T-helper 17 cell (primary cell): ENCODE measurements at places on chromosomes 2 and 18.

GRCh38 chr2:64315291-64315960, 138.5 kb upstream of the LGALSL start:
- DNase-seq, result no peak

DNA sequence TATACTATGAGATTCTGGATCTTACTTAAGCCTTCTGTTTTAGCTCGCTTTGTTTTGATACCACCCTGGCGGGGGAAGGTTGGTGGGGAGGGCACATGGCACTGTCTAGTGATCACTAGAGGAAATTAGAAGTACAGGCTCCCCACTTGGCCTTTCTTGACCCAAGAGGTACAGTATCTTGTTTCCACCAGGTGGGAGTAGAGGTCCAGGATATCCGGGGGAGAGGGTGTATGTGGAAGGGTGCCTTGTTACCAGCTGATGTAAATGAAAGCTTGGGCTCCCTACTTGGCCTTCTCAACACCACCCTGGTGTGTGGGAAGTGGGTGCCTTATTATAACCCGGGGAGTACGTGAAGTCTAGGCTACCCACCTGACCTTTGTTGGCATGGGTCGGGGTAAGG, 7.5 kb downstream of the GALNT1 start:
- no peak for DNase-seq

DNA sequence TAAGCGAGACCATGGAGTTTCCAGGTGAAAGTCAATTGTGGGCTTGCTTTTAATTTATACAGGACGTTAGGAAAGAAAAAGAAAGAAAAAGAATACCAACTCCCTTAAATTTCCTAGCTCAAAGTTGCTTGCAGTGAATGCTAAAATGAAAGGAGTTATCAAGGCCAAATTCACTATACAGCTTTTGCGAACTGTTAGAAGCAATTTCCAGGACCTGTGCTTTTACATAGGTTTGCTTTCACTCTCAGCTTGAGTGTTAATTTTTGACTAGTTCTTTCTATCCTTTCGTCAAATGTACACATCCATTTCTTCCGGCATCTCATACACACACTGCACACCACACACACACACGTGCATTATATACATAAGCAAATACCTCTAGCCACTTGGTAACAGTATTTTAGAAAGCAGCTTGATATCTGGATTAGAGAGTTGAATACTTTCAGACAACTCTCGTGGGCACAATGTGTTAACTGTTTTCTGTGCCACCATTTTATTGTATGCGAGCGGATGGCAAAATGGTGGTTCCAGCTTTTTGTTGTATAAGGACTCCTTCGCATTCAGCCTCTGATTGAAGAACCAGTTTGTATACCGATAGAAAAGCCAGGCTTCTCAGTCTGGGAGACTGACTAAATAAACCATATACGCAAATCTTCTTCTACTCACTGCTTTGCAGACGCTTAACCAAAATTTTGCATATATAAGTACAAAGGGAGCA, 381.8 kb downstream of the MTX2 start:
- no peak for DNase-seq

GRCh38 chr2:102489646-102490045, 16.6 kb downstream of the SLC9A4 start:
- DNase-seq, result no peak

- no peak for DNase-seq
Observed at GRCh38 chr2:75705921-75706320, 4.8 kb downstream of the GCFC2 start.

DNA sequence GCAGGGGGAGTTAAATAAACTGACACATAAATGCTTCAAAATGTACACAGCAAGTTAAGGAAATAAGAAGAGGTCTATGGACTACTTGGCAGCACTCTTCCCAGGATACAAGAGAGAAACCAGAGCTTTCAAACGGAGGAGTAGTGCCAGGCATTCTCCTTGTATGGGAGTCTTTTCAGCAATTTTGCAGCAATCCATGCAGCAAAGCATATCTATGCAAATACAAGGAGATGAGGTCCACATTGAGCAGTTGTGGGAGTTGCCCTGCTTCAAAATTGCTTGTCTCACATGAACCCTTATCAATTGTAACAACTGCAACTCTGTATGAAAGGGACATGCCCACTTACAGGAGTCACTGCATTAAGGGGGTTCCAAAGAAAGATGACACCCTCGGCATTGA, 37.8 kb downstream of the SCN9A start:
- DNase-seq, result no peak

DNA sequence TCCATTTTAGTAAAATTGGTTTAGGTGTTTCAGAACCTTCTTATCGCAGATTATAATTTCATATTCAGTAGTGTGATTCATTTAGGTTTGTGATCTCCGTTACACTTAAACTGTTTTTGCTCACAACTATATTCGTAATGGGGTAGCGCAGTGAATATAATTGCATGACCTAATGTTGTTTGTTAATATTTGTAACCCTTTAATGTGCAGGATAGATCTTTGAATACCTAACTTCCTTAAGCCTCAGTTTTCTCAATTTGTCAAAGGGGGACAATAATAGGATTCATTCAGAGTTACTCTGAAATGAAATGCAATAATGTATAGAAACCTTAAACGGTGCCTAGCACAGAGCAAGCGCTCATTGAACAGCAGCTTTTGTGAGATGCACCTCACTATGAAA, 558 bp upstream of the ZDBF2 start:
- DNase-seq, result no peak

DNA sequence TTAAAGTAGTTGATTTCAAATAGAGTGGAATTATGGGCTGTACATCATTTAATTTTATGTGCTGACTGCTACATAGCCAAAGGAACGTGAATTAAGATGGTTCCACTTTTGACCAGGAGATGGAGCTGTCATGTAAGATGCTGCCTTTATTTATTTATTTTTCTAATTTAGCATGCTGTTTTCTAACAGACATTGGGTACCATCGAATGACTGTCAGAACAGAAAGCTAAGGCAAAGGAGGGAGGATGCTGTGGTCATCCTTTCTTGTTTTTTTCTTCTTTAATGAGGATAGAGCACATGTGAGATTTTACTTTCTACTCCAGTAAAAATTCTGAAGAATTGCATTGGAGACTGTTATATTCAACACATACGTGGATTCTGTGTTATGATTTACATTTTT, at the start of gene SCN2A:
SCN2A (plus strand) TSS at position 185 of the 400 bp plus-strand sequence. CDS start 56,410 bp downstream, outside the sequence.
- no peak for DNase-seq

DNA sequence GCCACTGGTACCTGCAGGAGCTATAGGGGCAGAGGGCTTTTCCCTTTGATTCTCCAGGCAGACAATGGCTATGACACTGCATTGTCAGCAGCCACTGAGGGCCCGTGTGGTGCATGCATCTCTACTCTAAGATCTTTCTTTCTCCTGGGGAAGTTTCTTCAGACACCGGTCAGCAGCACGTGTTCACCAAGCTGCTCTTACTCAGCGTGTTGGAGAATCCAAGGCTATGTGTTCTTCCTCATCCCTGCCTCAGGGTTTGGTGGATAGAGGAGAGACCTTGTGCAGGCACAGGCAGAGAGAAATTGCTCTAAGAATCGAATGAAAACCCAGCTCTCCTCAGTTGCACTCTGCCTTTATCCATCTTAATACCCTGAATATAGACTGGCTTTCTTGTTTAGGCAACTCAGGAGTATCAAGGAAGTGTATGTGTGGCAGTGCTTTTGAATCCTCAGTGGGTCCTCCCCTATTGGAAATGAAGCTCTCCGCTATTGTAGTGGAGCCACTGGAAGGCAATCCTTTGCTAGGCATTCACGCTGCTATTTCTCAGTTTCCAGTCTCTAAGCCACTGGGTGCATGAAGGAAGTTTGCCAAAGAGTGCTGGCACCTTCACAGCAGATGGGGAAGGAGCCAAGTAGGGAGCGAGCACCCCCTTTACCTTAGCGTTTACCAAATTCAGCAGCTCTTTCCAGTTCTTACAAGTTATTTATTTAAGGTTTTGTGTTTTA, 86.9 kb upstream of the EML6 start:
- no peak for DNase-seq

GRCh38 chr2:220665108-220665471, 907.0 kb downstream of the EPHA4 start:
- DNase-seq, result no peak

DNA sequence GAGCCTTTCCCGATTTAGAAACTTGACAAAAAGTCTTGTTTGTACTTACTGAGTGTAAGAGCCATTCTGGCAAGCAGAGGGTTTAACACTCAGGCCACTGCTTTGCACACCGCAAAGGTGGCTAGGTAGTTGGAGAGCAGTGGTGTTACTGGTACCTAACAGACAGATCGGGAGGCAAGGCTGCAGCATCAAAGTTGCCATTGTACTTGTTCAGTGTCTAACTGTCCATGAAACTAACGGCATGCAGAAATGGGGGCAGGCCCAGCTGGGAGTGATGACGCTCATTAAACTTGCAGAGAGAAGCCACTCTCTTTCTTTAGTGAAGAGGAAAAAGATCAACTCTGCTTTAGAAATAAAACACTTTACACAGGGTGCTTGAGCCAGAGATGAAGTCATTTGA, 10.1 kb downstream of the GPR39 start:
- no peak for DNase-seq

DNA sequence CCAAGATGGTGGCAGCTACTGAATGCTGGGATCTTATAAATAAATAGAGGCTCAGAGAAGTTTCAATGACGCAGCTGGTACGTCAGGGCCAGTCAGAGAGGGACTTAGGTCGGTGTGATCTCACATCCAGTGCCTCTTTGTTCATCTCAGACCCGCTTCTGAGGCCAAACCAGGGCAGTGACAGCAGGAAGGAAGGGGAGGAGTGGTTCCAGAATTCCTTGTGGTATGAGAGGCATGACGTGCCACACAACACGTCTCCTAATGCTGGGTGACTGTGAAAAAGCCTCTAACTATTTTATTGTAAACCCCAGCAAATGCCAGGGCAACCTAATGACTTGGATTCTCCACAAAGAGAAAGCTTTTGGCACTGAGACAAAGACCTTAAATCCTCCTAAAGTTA, 423.3 kb downstream of the LPIN1 start:
- DNase-seq, result no peak

DNA sequence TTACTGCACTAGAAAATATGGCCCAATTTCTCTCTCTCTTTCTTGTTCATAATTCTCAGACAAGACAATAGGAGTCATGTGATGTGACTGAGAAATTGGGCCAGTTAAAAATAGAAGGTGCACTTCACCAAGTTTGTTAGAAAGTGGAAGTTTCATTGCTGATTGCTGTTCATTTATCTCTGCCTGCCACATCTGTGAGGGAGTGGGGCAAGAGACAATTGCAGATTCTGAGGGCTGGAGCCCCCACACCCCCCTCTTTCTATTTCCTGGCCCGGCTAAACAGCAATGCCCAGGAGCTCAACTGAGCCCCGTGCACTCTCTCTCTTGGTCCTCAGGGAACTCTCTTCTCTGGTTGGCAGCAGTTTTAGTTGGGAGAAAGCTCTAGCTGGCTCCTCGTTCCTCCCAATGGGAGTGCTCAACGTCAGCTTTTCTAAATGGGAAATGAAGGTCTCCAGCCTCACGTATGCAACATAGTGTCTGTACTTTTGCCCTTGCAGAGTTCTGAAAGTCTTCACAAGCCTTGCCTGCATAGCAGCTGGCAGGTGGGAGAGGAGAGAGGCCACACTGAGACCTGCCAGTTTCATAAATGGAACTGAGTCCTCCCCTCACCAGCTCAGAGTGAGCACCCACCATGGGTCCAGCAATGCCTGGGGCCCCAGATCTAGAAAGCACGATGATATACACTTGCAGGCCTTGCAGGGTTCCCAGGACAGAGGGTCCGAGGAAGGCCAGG, 115.7 kb downstream of the MYCN start:
- no peak for DNase-seq

GRCh38 chr2:71126957-71127356, 3.1 kb downstream of the MCEE start:
- no peak for DNase-seq

GRCh38 chr18:69365658-69366057, 35.0 kb upstream of the DOK6 start:
- DNase-seq, result no peak

DNA sequence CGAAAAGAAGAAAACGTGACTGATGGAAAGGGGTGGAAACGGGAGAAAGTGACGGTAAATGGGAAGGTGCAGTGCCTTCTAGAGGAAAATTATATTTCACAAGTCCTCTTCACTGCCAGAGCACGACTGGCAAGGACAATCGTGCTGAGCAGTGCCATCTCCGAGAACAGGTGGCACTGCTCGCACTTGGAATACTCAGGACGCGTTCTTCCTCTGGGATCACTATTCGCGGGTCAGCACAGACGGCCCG, 364 bp downstream of the STAT1 start:
- DNase-seq, result no peak

DNA sequence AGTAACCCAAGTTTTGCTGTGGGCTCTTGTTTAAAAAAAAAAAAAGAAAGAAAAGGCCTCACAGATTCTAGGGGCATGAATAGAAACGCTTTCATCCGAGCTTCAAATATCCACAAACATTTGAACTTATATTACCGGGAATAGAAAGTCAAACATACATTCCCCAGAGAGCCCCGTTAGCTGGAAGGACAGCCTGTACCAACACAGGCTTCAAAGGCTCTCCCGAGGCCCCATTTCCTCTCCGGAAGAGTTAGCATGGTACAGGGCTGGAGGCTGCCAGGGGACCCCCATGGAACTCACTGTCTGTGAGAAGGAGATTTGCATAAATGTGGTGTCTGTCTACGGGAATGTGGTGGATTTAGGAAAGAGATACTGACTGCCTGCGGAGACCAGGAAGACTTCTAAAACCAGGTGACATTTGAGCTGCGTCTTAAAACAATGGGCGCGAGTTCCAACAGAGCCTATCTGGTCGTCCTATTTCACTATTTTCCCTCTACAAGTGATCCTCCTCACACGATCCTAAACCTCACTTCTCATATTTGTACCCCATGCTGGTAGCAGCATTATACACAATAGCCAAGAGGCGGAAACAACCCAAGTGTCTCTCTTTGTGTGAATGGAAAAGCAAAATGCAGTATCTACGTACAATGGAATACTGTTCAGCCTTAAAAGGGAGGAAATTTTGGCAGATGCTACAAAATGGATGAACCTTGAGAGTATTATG, 820 bp upstream of the MATN3 start:
- DNase-seq, result no peak

DNA sequence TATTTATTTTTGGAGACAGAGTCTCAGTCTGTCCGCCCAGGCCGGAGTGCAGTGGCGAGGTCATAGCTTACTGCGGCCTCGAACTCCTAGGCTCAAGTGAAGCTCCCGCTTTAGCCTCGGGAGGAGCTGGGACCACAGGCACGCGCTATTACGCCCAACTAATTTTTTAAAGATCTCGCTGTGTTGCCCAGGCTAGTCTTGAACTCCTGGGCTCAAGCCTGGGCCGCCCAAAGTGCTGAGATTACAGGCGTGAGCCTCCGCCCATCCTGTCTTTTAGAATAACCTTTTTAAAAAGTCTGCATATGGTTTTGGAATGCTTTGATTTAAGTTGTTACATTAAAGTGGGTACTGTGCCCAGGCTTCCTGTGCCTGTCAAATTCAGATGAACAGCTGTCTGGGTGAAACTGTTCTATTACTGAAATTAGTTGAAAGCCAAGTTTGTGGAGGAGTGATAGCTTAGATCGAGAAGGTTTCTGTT, 944 bp downstream of the RAB3GAP1 start:
- no peak for DNase-seq

GRCh38 chr2:137942037-137942832, 22.0 kb upstream of the HNMT start:
- DNase-seq, result no peak

- DNase-seq, result no peak
Observed at GRCh38 chr18:6044319-6044718, 149.0 kb upstream of the TMEM200C start.

- no peak for DNase-seq
Observed at GRCh38 chr18:78448106-78448505, 531.5 kb upstream of the SALL3 start.
